Aortic smooth muscle cell (primary cell): ENCODE measurements at places on chromosomes 12 and 14. TPM values are rescaled to one million over a fixed set of nuclear protein-coding genes. Genes with fewer than 3 reads are reported as not detected.

Gene DLK1
- not detected in 2 replicates for total RNA-seq

Gene RBM25
- 34.3 and 41.2 TPM in 2 replicates for total RNA-seq

Gene TTC9
- 5.3 and 7.9 TPM in 2 replicates for total RNA-seq

Gene RNASE7
- not detected in 2 replicates for total RNA-seq

Gene RBM19
- 15.3 and 15.7 TPM in 2 replicates for total RNA-seq
